ENCODE measurements at places on chromosomes 2 and 18. TPM values are rescaled to one million over a fixed set of nuclear protein-coding genes. Genes with fewer than 3 reads are reported as not detected.
A peak's percentile ranks its signal among the peaks of the same experiment; 100 is the strongest.

FBLN7 gene
- total RNA-seq, result 30.6 TPM

DNA sequence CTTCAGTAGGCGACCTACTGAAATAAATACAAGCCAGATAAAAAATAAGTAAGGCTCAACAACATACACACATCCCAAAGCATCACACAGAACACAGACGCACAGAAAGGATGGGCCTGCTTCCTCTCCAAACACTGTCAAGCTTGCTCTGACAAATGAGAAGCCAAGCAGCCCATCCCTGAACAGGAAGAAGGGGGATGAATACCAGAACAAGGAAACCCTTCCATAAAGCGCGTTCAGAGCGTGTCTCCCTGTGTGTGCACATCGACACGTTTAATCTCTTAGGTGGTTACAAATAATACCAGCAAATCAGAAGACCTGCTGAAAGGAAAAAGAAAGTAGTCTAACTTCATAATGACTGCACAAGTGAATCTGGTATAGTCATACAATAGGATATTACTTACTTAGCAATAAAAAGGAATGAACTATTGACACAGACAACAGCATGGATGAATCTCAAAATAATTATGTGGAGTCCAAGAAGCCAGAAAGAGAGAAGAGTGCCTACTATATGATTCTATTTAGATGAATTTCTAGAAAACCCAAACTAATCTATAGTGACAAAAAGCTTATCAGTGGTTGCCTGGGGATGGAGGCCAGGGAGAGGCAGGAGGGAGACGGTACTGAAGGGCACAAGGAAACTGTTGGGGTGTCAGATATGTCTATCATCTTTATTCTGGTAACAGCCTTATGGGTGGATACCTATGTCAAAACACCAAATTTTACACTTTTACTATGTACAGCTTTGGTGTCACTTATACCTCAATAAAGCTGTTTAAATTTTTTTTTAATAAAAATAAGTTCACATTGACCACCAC lies 26.8 kb downstream of the MBOAT2 start:
- DNase-seq, result no peak
- H3K27ac ChIP-seq, result no peak overlapping the region
- H3K4me1 ChIP-seq, result no peaks in the 10 kb centered on the region

DYNAP gene
- total RNA-seq, result not detected

- peaks cover 1% of the 10 kb centered on the region for H3K36me3 ChIP-seq
- DNase-seq, result peak; percentile 64
- peak overlapping the region; percentile 25 for H3K4me3 ChIP-seq
- H3K27me3 ChIP-seq, result no peaks in the 10 kb centered on the region
- H3K4me1 ChIP-seq, result peaks cover 40% of the 10 kb centered on the region
Observed at GRCh38 chr2:230160112-230160660, 59.6 kb downstream of the SP110 start.

PAX8 gene
- total RNA-seq, result 4.3 TPM

DNER gene
- total RNA-seq, result not detected

DNA sequence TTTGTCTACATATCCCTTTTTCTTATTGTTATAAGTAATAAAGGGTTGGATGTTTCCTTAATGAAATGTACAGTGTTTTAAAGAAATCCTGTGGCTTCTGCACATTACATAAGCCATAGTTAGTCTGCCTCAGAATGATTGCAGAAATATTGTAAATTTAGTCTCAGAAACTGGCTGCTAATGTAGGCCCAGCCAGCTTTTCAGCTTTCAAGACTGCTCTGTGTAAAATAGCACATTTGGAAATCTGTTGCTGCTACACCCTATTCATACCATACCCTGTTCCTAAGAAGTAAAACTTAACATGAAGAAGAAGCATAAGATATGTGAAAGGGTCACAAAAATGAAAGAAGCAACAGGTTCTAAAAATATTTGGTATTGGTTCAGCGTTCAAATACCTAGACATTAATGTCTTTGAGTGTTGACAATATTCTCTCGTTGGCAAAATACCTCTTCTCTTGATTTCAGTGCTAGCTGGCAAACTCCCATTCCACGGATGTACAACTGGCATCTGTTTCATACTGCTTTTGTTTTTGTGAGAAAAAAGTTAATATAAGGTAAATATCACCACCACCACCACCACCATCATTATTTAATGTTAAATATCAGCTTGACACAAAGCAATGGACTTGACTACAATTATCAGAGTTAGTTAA lies 19.2 kb upstream of the NCKAP1 start:
- H3K4me1 ChIP-seq, result peaks cover 7% of the 10 kb centered on the region
- H3K36me3 ChIP-seq, result no peaks in the 10 kb centered on the region
- H3K27ac ChIP-seq, result no peak overlapping the region

CAPN14 gene
- total RNA-seq, result 0.65 TPM
